Upper lobe of left lung (tissue), 6 donors: ENCODE measurements at places on chromosomes 1 and 21. TPM values are rescaled to one million over a fixed set of nuclear protein-coding genes. Genes with fewer than 3 reads are reported as not detected.

- peaks cover 40% of the 10 kb centered on the region for H3K4me1 ChIP-seq
- no peak for DNase-seq
- no peaks in the 10 kb centered on the region for H3K36me3 ChIP-seq
- H3K4me3 ChIP-seq = no peak overlapping the region
These were observed 2.4 kb downstream of the SLC41A1 start for GRCh38 chr1:205810448-205811157.

SPRR1A gene
- not detected for total RNA-seq

GRCh38 chr1:147505568-147505967 is 35.7 kb upstream of the BCL9 start:
- no peak for DNase-seq
- no peak overlapping the region for H3K27ac ChIP-seq
- H3K36me3 ChIP-seq = no peaks in the 10 kb centered on the region
- no peak overlapping the region for H3K4me3 ChIP-seq

DNA sequence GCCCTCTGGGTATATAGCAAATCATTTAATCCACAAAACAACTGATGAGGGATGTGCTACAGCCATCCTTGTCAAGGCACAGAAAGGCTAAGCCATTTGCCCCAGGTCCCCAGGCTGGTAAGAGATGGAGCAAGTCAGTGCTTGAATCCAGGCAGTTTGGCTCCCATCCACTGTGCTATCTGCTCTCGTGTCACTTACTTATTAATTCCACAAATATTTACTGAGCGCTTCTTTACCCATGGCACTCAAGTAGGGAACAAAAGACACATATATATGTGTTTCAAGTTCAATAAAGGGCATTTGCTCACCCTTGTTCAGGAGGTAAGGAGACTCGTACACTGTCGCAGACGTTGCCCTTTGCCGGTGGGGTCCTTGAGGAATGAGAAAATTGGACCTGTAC is 38.6 kb upstream of the MPZL1 start:
- H3K4me3 ChIP-seq = no peak overlapping the region
- H3K27ac ChIP-seq = peak overlapping the region; percentile 60
- DNase-seq = no peak
- H3K27me3 ChIP-seq = no peaks in the 10 kb centered on the region
- H3K4me1 ChIP-seq = peaks cover 10% of the 10 kb centered on the region

GRCh38 chr1:89309828-89310227 is 37.2 kb upstream of the GBP5 start:
- peaks cover 33% of the 10 kb centered on the region for H3K4me1 ChIP-seq
- no peaks in the 10 kb centered on the region for H3K36me3 ChIP-seq
- H3K27ac ChIP-seq = peak overlapping the region; percentile 62
- H3K27me3 ChIP-seq = no peaks in the 10 kb centered on the region
- DNase-seq = no peak

USF1 gene
- 78.2 TPM for total RNA-seq

DNA sequence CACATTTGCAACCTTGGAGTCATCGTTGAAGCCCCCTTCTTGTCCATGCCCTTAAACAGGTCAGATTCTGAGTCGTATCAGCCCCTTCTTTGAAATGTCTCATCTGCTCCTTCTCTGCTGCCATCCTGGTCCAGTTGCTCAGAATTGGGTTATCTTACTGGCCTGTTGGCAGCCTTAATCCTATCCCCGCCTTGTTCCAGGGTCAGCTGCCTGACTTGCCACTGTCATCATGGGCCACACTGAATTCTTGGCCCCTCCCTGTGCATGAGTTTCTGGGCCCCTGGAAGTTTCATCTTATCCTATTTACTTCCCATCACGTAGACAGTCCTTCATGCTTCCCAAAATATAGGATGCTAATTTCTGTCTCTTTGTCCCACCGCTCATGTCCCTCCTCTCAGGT is 23.7 kb downstream of the IRF2BP2 start:
- H3K4me3 ChIP-seq = no peak overlapping the region
- H3K4me1 ChIP-seq = no peaks in the 10 kb centered on the region
- no peak for DNase-seq
- H3K27ac ChIP-seq = no peak overlapping the region
- H3K36me3 ChIP-seq = no peaks in the 10 kb centered on the region

DNA sequence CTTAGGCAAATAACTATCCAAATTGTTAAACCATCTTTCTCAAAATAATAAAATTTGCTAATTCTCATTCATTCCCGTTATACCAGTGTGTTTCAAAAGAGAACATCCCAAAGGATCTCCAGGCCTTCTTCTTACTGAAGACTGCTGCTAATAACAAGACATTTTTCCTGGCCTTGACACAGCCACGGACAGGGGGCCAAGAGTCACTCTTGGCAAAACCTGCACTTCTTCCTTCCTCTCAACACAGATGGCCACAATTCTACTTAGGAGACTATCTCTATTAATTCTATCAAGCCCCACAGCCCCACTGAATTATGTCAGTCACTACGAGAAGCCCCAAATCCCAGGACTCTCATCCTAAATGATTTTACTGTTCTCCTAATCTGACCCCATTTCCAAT is 86.0 kb downstream of the EVI5 start:
- no peak overlapping the region for H3K27ac ChIP-seq
- H3K27me3 ChIP-seq = no peaks in the 10 kb centered on the region
- H3K4me1 ChIP-seq = no peaks in the 10 kb centered on the region
- no peak overlapping the region for H3K4me3 ChIP-seq
- no peak for DNase-seq

RRP15 gene
- total RNA-seq = 1.0 TPM

- H3K4me1 ChIP-seq = peaks cover 52% of the 10 kb centered on the region
- DNase-seq = peak; percentile 51
- peak overlapping the region; percentile 96 for H3K27ac ChIP-seq
- peak overlapping the region; percentile 91 for H3K4me3 ChIP-seq
These were observed 31.6 kb upstream of the NFIA start for GRCh38 chr1:61050541-61051442.

DNA sequence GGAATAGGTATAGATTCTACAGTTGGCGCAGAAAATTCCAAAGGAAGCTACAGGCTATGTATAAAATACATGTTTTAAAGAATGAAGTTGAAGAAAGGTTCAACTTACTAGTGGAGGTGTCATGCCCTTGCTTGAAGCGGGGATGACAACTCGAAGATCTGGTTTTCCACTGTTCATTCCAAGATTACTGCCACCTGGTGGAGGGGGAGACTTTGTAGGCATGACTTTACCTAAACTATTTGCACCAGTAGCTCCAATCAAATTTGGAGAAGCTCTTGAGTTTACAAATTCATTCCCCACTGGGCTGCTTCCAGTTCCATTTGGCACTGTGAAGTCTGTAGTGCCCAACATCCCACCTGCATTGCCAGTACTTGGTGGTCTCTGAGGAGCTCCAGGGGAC is 81.7 kb downstream of the AXDND1 start:
- H3K27ac ChIP-seq = no peak overlapping the region
- no peaks in the 10 kb centered on the region for H3K4me1 ChIP-seq
- H3K27me3 ChIP-seq = no peaks in the 10 kb centered on the region
- H3K36me3 ChIP-seq = no peaks in the 10 kb centered on the region
- H3K4me3 ChIP-seq = no peak overlapping the region

DNA sequence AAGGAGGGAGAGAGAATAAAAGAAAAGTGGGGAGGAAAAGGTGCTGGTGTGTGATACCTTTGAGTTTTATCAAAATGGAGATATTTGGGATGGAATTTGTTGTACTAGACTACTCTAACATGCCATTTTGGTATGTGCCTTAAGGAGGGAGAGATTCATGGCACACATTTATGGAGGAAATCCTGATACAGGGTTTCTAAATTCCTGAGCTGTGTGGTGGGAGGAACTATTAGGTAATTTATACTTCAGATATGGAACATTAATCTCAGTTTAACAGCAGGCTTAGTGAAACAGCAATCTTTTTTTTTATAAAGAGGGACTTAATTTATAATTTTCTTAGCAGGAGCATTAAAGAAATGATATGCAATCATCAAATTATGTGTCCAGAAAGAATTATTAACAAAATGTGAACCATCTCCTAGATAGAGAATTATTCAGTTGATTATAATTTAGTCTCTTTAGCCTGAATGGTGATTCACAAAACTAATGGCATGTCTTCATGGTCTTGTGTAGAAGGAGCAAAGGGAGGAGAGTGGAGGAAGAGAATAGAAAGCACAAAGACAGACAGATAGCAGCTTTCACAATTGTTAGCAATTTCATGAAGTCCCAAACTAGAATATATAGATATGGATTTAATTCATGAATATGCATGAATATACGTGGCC is 301.6 kb downstream of the HLX start:
- no peak for DNase-seq
- no peak overlapping the region for H3K27ac ChIP-seq
- no peaks in the 10 kb centered on the region for H3K36me3 ChIP-seq
- no peak overlapping the region for H3K4me3 ChIP-seq
- H3K4me1 ChIP-seq = no peaks in the 10 kb centered on the region
- H3K27me3 ChIP-seq = no peaks in the 10 kb centered on the region

DNA sequence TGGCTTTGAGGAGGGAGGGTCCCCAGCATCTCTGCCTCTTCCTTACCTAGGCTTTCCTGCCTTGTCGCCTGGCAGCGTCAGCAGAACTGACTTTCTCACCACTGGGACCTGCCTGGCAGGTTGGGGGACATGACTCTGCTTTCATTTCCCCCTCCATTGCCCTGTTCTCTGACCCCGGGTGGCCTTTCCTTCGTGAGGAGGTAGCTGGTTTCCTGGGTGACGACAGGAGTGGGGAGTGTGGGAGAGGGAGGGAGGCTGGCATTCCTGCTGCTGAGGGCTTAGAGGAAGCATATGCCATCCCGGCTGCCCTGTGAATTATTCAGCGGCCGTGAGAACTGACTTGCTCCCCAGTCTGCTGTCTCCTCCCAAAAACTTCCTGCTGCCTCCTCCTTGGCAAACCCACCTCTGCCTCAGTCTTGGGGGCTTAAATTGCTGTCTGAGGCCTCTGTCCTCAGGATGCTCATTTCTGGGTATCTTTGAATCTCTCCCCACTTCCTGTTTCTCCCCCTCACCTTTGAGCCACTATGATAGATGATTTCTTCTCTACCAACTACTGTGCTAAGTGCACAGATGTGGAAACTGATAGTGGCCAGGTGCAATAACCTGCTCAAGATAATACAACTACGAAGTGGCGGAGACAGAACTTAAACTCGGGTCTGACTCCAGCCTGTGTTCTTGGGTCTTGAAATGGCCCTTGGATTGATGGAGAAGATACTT is 182.0 kb upstream of the CSF3R start:
- no peak for DNase-seq
- H3K4me1 ChIP-seq = no peaks in the 10 kb centered on the region
- H3K27me3 ChIP-seq = no peaks in the 10 kb centered on the region
- no peak overlapping the region for H3K4me3 ChIP-seq
- no peaks in the 10 kb centered on the region for H3K36me3 ChIP-seq

DNA sequence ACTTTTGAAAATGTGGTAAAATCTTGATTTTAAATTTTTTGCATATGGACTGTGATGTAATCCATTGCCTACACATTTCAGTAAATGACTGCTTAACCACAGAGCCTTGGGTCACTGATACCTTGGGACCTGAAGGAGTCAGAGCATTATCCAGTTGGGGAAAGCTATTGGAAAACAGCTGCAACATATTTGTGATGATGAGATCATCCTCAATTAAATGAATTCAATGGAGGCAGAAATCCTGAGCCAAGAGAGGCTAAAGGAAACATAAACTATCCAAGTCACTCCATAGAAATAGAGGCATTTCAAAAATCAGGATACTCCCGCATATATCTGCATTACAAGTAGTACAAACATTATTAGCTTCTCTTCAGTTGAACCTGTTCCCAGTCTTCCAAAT is 99.8 kb upstream of the PRMT6 start:
- H3K27me3 ChIP-seq = no peaks in the 10 kb centered on the region
- H3K4me3 ChIP-seq = no peak overlapping the region
- H3K27ac ChIP-seq = no peak overlapping the region
- DNase-seq = no peak
- H3K4me1 ChIP-seq = no peaks in the 10 kb centered on the region

DNA sequence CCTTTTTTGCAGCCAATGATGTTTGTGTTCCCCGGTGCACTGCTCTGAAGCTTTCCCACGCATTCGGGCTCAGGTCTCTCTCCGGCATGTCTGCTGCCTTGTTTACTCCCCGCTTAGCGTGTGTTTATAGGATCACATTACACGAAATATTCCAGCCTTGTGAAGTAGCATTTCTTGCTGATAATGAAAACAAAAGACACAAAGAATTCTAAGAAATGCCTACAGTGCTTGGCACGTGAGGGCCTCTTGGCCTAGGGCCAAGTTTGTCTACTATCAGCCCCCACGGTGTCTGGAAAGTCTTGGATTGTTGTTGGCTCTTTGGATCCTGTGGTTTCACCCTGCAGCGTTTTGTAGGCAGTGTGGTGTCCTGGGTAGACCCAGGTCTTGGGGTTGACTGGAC is 11.2 kb upstream of the GSTM4 start:
- no peaks in the 10 kb centered on the region for H3K36me3 ChIP-seq
- no peak overlapping the region for H3K27ac ChIP-seq
- no peaks in the 10 kb centered on the region for H3K27me3 ChIP-seq
- no peak for DNase-seq
- H3K4me3 ChIP-seq = no peak overlapping the region

- no peaks in the 10 kb centered on the region for H3K36me3 ChIP-seq
- H3K4me1 ChIP-seq = peaks cover 42% of the 10 kb centered on the region
- DNase-seq = peak; percentile 40
- H3K4me3 ChIP-seq = no peak overlapping the region
These were observed 162.3 kb downstream of the PSMG1 start for GRCh38 chr21:39020751-39021477.

ST6GALNAC3 gene
- total RNA-seq = 5.8 TPM

- H3K4me3 ChIP-seq = no peak overlapping the region
- H3K36me3 ChIP-seq = no peaks in the 10 kb centered on the region
- no peaks in the 10 kb centered on the region for H3K4me1 ChIP-seq
- H3K27ac ChIP-seq = no peak overlapping the region
- no peaks in the 10 kb centered on the region for H3K27me3 ChIP-seq
These were observed 24.7 kb downstream of the ZYG11A start for GRCh38 chr1:52867087-52867863.

DNA sequence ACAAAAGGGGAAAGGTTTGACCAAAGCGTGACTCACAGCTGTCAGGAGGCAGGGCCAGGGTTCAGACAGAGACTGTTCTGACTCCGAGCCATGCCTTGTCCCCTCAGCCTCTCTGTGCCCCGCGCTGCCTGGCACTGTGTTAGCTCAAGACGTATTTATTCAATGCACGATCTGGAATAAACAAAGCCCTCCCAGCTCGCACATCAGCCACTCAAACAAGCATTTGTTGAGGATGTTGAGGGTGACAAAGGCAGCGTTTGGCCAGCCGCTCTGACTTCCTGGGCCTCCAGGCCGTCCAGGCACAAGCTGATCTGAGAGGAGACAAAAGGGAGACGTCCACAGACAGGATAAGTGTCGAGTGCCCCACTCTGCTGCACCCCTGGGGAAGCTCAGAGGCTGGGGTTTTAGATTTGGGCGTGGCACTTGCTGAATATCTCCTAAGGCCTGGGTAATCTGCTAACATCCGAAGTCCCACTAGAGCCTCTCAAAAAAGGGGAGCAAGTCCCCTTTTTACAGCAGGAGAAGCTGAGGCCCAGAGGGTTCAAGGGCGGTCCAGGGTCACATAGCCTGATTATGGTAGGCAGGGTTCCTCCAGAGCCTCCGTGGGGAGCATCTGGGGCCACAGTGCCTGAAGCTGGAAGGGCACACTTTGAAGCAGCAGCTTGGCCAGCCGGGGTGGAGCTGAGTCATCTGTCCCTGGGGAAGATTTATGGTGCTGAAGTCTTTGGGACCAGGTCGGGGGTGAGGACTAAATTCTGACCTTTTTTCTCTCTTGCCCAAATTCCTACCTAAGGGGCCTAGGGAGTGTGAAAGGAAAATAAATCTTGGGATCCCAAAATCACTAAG is 95.9 kb downstream of the SPSB1 start:
- H3K4me1 ChIP-seq = no peaks in the 10 kb centered on the region
- no peak overlapping the region for H3K4me3 ChIP-seq
- no peak for DNase-seq
- H3K36me3 ChIP-seq = no peaks in the 10 kb centered on the region
- H3K27ac ChIP-seq = no peak overlapping the region
- no peaks in the 10 kb centered on the region for H3K27me3 ChIP-seq
